ENCODE measurements at places on chromosomes 1 and 21.

DNA sequence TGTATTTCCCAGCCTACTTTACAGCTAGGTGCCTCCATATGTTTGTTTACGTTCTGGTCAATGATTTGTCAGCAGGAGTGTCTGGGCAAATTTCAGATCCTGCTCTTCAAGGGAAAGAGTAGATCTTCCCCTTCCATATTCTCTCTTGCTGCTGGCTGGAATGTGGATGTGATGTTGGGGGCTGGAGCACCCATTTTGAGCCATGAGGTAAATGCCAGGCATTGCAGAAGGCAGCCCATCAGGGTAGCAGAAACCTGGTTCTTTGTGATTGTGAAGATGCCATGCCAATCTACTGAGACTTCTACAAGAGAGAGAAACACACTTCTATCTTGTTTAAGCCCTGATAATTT, 25.1 kb downstream of the RUNX1 start:
- no peak for DNase-seq

- no peak for DNase-seq
Measured at GRCh38 chr1:235049217-235049616, 79.4 kb downstream of the TOMM20 start.

DNA sequence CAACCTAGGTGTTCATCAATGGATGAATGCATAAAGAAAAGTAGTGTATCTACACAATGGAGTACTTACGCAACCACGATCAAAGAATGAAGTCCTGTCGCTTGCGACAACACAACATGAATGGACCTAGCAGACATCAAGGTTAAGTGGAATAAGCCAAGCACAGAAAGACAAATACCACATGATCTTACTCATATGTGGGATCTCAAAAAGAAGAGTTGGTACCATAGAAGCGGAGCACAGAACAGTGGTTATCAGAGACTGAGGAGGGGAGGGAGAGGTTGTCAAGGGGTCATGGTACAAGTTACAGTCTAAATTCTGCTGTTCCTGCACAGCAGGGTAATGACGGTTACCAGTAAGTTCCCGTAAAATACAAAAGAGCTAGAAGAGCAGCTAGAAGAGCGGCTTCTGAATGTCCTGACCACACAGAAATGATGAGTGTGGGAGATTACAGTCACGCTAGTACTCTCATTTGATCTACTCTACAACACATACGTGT, 36.7 kb downstream of the NPHP4 start:
- DNase-seq = no peak

DNA sequence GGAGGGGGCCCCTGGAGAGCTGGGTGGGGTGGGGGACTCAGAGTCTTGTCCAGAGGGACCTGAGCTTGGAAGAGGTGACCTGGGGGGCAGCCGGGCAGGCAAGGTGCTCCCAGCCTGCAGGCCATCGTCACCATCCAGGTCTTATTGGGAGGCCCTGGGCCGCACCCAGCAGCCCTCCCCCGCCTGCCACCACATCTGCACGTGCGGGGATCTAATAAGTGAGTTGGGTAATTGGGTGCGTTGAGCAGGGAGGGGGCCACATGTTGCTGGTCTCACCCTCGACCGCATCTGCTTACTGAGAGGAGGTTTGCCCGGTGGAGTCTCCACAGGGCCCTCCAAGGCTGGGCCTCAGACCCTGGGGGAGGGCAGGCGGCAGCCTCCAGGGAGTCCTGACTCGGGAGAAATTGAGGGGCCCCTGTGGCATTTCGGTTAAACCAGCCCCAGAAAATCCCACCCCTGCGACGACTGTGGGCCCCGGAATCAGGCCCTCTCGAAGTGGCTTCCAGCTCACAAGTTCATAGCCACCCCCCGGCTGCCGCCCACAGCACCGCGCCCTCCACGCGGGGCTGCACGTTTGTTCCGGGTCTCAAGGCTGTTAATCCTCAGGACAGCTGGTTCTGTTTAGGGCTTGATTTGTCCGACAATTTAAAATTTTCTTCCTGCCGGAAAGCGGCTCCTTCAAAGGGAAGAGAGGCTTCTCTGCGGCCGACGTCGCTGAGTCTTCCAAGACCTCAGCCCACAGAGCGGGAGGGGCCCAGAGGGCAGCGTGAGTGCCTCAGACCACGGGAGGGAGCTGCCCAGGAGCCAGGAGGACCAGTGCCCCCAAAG, 14.7 kb upstream of the COL6A2 start:
- DNase-seq = no peak

GRCh38 chr1:86175756-86176155, 19.2 kb upstream of the COL24A1 start:
- DNase-seq = no peak

GRCh38 chr1:42157667-42158066, 4.5 kb downstream of the GUCA2B start:
- no peak for DNase-seq

DNA sequence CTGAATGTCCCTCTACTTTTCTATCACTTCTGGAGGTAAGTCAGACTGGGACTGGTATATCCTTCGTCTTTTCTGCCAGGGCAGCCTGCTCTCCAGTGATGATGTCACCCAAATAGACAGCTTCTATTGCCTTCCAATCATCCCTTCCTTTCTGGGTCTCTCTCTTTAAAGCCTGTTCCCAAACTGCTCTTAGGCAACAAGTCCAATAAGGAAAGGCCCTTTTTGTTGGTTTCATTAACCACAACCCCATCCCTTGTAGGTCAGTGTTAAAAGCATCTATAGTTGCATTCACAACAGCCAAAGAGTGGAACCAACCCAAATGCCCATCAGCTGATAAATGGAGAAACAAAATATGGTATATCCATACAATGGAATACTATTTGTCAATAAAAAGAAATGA, 114.4 kb downstream of the CNIH3 start:
- no peak for DNase-seq

- DNase-seq = no peak
Measured at GRCh38 chr1:175864625-175865024, 121.2 kb upstream of the TNR start.

- DNase-seq = no peak
Measured at GRCh38 chr1:175794586-175794985, 51.2 kb upstream of the TNR start.

DNA sequence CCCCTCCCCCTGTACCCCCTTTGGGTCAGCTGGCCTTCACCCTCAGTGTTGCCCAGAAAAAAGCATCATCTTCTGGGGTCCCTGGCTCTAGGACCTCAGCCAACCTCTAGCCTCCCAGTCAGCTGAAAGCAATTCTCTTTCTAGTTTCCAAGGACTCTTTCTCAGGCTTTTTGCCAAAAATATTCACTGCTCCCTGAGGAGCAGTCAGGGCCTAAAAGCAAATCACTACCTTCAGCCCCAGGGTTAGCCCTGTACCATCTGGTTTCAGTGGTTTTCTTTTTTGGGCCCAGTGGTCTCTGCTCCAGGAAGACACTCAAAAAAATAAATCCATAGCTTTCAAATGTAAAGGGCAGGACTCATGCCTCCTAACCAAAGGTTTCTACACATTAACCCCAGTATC, 3.1 kb upstream of the LMOD1 start:
- DNase-seq = no peak

DNA sequence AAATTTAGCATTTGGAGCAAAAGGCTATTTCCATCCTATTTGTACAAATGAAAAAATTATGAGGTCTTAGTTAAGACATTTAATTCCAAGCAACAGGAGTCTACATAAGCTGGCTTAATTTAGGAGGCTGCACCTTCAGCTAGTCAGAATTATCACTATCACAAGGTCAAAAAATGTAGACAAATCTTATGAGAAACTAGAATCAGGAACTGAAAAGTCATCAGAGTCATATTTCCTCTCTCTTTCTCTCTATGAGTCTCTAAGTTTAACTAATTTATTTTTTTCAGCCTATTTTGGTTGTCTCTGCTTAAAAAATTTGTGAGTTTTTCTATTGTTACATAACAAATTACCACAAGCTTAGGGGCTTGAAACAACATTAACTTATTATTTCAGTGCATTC, 807.1 kb upstream of the PRMT6 start:
- DNase-seq = no peak

DNA sequence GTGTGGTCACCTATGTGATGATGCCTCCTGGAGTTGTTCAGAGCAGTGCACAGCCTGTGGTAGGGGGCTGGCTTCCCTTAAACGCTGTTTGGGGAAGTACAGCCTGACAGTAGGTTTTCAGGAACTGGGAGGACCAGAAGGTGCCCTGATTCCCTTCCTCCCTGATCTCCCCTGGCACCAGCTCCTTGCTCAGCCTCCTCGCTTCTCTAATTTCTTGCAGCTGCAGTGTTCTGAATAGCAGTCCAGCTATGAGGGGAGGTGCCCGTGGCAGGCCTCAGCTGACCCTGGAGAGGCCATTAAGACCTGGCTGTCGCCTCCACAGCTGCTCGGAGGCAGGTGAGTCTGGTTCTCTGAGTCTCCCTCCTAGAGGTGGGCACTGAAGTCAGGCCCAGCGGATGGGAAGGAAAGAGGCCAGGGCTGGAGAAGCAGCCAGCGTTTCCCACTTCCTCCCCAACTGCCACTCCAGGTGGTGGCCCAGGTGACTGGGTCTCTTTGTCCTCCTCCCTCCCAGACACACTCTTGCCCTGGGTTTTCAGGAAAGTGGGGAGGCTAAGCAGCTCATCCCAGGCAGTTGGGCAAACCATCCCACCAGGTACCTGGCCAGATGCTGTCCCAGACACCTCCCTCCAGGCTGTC, 52.0 kb upstream of the RPL11 start:
- no peak for DNase-seq

GRCh38 chr1:20211511-20211931, 25.2 kb upstream of the PLA2G2C start:
- DNase-seq = no peak

GRCh38 chr1:173347282-173347818, 129.8 kb upstream of the PRDX6 start:
- DNase-seq = no peak

- DNase-seq = no peak
Measured at GRCh38 chr1:8390707-8391106, 72.8 kb downstream of the SLC45A1 start.

GRCh38 chr21:41217671-41218385, 49.9 kb downstream of the BACE2 start:
- no peak for DNase-seq

DNA sequence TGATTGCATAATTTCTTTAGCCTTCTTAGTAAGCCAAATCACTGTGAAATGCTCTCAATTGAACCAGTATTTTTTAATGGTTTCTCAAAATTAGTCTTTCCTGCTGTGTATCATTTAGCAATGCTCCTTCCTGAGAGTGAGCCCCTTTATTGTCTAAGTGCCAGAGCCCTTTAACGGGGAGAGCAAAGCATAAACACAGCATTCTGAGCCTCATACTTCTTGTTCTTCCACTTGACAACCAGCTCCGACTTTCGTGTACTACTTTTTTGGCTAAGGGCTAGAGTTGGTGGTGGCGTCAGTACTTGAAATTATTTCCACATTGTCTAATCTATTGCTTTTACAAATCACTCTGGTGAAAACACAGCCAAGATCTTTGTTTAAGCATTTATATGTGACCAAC, 299.0 kb downstream of the TPR start:
- no peak for DNase-seq

DNA sequence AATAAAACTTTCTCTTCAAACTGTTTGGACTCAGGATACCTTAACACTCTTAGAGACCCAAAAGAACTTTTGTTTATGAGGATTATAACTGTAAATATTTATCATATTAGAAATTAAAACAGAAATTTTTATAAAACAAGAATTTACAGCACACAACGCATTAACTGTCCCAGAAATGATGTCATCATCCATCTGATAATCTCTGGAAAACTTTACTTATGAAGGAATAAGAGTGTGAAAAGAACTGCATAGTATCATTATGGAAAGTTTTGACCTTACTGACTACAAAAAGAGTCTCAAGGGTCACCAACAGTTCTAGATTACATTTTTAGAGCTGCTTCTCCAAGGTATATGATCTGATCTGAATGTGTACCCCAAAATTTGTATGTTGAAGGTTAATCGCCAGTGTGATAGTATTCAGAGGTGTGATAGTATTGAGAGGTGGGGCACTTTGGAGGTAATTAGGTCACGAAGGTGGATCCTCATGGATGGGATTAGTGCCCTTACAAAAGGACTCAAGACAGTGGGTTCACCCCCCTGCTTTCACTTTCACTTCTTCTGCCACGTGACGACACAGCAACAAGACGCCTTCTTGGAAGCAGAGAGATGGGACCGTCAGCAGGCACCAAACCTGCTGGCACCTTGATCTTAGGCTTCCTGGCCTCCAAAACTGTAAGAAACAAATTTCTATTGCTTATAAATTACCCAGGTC, 95.7 kb upstream of the NR5A2 start:
- DNase-seq = peak; percentile 30

GRCh38 chr1:164773102-164773501, 214.1 kb downstream of the PBX1 start:
- no peak for DNase-seq

- DNase-seq = no peak
Measured at GRCh38 chr1:94105957-94106529, 14.9 kb downstream of the ABCA4 start.

DNA sequence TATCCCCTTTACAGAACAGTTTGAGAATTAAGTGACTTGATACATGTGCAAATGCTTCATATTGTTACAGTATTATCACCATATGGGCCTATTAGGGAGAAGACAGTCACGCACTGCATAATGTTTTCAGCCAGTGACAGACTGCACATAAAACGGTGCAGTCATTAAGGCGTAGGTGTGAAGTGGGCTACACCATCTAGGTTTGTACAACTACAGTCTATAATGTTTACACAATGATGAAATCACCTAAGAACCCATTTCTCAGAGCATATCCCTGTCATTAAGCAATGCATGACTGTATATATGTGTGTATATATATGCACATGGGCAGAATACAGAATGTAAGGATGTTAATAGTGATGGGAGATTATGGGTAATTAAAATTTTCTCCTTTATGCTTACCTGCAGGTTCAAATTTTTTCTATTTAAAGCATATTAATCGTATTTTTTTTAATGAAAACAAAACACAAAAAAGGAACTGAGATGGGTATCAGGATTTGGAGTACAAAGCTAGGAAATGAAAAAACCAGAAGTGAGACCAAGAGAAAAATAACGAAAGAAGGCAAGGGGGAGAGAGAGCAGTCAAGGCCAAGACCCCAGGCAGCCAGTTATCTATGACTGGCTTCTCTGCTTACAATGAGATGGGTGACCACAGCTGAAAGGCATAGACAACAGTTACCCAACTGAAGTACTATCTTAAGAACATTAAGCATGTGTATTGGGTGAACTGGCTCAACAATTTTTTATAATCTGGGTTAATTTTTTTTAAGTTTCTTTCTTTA, 122.9 kb upstream of the DAB1 start:
- DNase-seq = no peak
